MV-4-11 (cell line): ENCODE measurements at places on chromosomes 3 and 15.
A peak's percentile ranks its signal among the peaks of the same experiment; 100 is the strongest.

DNA sequence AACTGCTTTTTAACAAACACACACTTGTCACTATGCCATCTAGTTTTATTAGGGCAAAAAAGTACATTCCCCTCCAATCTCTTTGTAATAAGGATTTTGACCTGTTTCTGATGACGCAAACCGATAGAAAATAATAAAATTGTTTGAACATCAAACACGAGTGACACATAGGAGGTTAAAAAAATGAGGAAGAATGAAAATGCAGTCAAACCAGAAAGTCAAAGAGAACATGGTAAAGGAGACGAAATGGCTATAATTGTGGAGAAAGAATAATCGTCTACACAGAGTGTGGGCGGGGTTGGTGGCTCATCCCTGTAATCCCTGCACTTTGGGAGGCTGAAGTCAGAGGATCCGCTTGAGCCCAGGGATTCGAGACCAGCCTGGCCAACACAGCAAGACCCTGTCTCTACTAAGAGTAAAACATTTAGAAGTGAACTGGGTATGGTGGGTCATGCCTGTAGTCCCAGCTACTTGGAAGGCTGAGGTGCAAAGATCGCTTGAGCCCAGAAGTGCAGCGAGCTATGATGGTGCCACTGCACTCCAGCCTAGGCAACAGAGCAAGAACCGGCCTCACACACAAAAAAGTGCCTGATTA, 83.2 kb downstream of the MEIS2 start:
- DNase-seq: no peak

- no peak for DNase-seq
These were observed 12.1 kb downstream of the KBTBD13 start for GRCh38 chr15:65088643-65089021.

DNA sequence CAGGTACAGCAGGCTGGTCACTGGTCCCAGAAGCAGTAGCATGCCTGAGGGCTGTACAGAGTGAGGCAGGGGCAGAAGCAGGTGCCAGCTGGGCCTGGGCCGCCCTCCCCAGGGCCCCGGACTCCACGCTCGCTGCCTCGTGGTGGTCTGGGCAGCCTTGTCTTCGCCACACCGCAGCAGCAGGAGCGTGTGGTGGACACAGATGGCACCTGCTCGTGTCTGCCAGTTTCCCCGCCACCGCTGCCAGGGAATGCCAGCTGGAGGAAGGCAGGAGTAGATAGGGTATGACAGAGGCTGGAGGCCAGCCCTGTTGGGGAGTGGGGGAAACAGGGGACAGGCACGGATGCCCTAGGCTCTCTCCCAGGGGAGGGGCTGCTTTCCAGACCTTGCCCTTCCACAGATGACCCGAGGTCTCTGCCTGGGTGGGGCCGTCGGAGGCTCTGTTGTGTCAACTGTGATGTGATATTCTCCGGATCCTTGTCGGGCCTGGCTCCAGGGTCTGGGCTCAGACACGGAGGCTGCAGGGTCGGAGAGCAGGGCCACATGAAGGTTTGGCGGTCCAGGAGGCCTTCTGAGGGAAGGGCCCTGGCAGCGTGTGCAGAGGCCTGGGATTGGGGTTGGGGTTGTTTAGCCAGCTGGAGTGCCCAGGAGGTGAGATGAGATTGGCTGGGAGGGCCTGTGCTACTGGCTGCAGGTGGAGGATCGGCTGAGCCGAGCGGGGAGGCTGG, 33.6 kb downstream of the GOLGA6L10 start:
- no peak for DNase-seq

DNA sequence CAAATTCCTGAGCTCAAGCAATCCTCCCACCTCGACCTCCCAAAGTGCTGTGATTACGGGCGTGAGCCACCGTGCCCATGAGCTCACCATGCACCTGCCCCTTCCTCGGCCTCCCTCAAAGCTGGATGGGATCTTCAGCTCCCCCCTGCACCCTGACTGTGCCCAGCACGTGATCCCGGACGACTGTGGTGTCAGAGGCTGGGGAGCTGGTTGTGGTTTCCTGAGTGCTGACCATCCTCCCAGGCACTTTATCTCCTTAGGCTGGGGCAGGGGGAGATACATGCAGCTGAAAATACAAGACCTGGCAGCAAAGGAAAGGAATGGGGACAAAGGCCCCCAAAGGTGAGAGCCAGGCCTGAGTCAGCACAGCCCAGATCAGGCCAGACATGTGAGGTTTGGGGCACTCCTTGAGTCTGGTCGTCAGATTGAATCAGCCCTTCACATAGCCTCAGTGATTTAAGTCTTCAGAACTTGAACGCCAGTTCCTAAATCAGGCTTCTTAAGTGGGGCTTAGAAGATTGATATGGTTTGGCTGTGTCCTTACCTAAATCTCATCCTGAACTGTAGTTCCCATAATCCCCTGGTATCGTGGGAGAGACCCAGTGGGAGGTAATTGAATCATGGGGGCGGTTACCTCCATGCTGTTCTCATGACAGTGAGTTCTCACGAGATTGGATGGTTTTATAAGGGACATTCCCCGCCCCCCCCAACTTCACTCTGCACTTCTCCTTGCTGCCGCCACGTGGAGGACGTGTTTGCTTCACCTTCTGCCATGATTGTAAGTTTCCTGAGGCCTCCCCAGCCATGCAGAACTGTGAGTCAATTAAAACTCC, 35.8 kb downstream of the PRKCD start:
- peak; percentile 81 for DNase-seq

GRCh38 chr15:82763361-82764116, 42.3 kb downstream of the FSD2 start:
- no peak for DNase-seq

GRCh38 chr3:121431726-121432517, 113.9 kb downstream of the POLQ start:
- DNase-seq: peak; percentile 22

- DNase-seq: no peak
These were observed 351.2 kb upstream of the SGO1 start for GRCh38 chr3:20537234-20537633.
